DND-41 (cell line): ENCODE measurements at places on chromosomes 7 and 10.
A peak's percentile ranks its signal among the peaks of the same experiment; 100 is the strongest.

DNA sequence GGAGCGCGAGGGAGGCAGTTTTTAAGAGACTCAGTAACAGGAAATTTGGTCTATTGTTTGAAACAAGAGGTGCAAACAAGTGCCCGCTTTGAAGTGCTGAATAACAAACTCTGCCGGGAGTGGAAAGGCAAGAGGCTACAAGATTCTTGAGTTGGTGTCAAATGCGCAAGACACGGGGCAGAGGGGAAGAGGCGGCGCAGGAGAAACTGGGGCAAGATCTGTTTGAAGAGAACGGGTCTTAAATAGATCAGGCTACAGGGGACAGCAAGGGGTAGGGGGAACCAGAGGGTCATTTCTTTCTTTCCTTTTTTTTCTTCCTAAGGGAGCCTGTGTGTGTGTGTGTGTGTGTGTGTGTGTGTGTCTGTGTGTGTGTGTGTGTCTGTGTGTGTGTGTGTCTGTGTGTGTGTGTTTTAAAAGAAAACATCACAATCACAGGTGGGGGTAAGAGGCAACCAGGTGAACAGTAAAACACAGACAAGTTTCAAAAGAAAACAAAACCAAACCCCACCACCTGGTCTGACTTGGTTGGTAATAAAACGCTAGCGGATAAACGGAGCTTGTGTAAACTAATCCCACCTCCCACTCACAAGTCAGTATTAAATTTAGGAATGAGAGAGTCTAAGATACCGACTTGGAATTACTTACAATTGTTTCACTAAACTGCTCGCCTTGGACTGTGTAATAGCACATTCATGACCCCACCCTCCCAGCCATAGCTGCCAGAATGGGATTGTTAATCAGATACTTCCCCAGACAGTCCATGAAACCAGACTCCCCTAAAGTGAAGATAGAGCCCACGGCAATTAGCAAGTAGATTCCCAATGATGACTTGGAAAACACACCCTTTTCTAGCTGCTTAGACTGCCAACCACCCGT lies 13.1 kb upstream of the CUX1 start:
- DNase-seq = peak; percentile 22

DNA sequence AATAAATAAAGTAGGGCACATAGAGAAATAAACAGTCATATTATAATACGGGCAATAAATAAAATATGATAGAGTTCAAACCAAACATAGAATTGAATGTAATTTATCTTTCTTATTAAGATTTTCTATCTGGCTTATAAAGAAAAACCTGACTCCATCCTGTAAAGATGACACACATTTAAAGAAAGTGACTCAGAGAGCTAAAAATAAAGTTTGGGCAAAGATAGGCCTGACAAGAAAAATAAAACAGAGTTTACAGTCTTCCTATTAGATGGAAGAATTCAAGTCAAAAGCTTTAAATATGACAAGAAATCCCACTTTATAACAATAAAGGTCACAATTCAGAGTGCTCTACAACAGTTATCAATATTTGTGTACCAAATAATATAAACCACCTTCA lies 580.6 kb downstream of the PHTF2 start:
- no peak for DNase-seq

DNA sequence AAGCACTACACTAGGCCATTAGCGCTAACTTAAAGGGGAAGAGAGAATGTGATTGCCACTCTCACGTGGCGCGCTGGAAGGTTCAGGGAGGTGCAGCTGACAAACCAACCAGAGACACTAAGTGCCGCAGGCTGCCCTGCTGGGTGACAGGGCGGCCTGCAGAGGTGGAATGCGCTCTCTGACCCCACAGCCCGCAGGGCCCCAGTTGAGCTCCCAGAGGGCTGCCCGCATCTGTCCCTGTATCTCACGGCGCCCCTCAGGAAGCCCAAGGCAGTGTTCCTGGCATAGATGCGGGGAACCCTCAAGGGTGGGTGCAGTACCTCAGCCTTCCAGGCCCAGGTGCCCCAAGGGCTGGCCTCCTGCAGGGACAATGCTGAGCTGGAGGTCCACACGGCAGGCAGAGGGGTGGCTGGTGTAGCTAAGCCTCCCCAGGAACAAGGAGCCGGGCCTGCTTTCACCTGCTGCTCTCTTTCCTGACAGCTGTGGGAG lies 66.6 kb downstream of the CALML3 start:
- DNase-seq = no peak

GRCh38 chr10:79082631-79083596 lies 14.1 kb downstream of the ZMIZ1 start:
- DNase-seq = no peak
